Uterus (tissue), 4 donors: ENCODE measurements at places on chromosomes 3 and 15. TPM values are rescaled to one million over a fixed set of nuclear protein-coding genes. Genes with fewer than 3 reads are reported as not detected.

GRCh38 chr3:134823679-134824078 is 28.6 kb downstream of the EPHB1 start:
- no peak for DNase-seq
- no peak overlapping the region for H3K27ac ChIP-seq
- H3K4me1 ChIP-seq: no peaks in the 10 kb centered on the region
- H3K27me3 ChIP-seq: no peaks in the 10 kb centered on the region
- no peak overlapping the region for H3K4me3 ChIP-seq

- no peaks in the 10 kb centered on the region for H3K36me3 ChIP-seq
- H3K27ac ChIP-seq: no peak overlapping the region
- H3K4me1 ChIP-seq: no peaks in the 10 kb centered on the region
Measured at GRCh38 chr15:67771189-67771800, 54.0 kb upstream of the SKOR1 start.

DNA sequence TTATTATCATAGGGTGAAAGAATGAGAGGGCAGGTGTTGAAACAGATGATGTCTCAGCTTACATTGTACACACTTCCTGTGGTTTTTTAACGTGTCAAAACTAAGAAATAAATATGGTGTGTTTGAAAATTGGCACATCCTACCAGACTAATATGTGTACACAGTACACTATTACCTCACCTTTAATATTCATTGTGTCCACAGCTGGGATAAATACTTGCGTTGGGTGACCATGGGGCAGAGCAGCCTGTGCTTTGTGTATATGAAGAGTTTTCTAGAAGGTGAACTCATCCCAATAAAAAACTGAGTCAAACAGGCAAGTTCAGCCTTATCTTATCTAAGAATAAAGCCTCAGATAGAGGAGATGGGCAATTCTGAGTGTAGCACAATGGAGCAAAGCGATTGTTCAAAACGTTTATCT is 17.3 kb downstream of the SUCNR1 start:
- H3K27ac ChIP-seq: no peak overlapping the region
- H3K4me3 ChIP-seq: no peak overlapping the region
- H3K27me3 ChIP-seq: no peaks in the 10 kb centered on the region
- no peaks in the 10 kb centered on the region for H3K36me3 ChIP-seq
- H3K4me1 ChIP-seq: no peaks in the 10 kb centered on the region

DNA sequence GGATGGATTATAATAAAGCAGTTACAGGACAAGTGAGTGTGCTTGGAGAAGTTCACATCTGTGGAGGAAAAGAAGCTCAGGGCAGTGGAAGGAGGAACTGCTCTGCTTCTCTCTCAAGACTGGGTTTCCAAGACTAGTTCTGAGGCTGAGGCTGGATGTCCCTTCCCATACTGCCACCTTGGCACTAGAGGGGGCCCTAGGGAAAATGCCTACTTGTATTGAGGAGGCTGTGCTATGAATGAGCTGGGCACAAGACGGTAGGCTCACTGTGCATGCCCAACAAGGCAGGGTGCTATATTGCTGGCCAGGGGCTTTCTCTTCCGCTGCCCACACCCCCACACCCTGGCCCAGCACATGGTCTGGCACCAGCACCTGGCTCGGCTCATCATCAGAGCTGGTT is 65.2 kb downstream of the SLCO2A1 start:
- no peaks in the 10 kb centered on the region for H3K27me3 ChIP-seq
- H3K4me1 ChIP-seq: no peaks in the 10 kb centered on the region
- H3K4me3 ChIP-seq: no peak overlapping the region
- H3K27ac ChIP-seq: no peak overlapping the region

DNA sequence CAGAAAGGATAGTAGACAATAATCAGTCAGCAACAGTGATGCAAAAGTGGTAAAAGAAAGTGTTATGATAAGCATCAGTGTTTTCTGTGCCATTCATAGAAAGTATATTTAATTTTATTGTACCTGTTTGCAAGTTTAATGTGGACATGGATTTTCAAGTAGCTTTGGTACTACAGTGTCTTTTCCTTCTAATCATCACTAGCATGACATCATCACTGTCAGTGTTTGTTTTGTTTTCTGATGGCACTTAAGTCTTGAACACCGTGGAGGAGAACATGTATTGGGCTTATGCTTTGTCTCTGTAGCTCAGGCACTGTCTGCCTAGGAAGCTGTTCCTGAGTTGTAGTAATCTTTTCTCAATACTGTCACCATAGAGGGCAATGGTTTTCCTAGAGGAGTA is 41.9 kb downstream of the SETD5 start:
- DNase-seq: no peak
- no peaks in the 10 kb centered on the region for H3K4me1 ChIP-seq
- H3K27ac ChIP-seq: no peak overlapping the region
- H3K27me3 ChIP-seq: no peaks in the 10 kb centered on the region

DNA sequence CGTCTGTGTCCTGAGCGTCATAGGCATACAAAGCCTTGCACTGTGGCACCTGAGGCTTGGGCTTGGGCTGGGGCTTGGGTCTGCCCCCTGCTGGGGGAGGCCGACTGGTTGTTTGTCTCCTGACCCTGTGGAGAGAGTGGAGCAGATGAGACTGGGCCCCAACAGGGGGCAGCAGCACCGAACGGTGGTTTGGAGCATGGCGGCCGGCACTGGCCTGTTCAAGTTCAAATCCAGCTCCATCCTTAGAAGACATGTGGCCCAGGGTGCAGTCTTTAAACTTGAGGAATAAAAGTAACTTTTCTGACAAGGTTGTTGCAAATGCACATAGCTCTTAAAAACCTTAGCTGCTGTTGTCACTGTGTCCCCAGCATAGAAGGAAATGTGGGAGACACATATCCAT is 33.3 kb downstream of the CCNB2 start:
- peak; percentile 20 for DNase-seq
- H3K27ac ChIP-seq: no peak overlapping the region
- no peaks in the 10 kb centered on the region for H3K4me1 ChIP-seq
- H3K4me3 ChIP-seq: no peak overlapping the region
- H3K27me3 ChIP-seq: no peaks in the 10 kb centered on the region

DNA sequence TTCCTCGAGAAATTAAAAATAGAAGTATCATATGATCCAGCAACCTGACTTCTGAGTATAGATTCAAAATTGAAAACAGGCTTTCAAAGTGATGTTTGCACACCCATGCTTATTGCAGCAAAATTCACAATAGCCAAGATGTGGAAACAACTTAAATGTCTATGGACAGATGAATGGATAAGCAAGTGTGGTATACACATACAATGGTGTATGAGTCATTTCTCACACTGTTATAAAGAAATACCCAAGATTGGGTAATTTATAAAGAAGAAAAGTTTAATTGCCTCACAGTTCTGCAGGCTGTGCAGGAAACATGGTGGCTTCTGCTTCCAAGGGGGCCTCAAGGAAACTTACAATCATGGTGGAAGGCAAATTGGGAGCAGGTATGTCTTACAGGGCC is 100.8 kb downstream of the KLF13 start:
- no peaks in the 10 kb centered on the region for H3K4me1 ChIP-seq
- H3K27ac ChIP-seq: no peak overlapping the region
- no peak overlapping the region for H3K4me3 ChIP-seq
- no peak for DNase-seq
- no peaks in the 10 kb centered on the region for H3K36me3 ChIP-seq
- H3K27me3 ChIP-seq: no peaks in the 10 kb centered on the region

- H3K4me3 ChIP-seq: no peak overlapping the region
- H3K27me3 ChIP-seq: no peaks in the 10 kb centered on the region
- no peak overlapping the region for H3K27ac ChIP-seq
- H3K36me3 ChIP-seq: no peaks in the 10 kb centered on the region
- no peak for DNase-seq
Measured at GRCh38 chr15:70251246-70251990, 153.7 kb upstream of the TLE3 start.

DNA sequence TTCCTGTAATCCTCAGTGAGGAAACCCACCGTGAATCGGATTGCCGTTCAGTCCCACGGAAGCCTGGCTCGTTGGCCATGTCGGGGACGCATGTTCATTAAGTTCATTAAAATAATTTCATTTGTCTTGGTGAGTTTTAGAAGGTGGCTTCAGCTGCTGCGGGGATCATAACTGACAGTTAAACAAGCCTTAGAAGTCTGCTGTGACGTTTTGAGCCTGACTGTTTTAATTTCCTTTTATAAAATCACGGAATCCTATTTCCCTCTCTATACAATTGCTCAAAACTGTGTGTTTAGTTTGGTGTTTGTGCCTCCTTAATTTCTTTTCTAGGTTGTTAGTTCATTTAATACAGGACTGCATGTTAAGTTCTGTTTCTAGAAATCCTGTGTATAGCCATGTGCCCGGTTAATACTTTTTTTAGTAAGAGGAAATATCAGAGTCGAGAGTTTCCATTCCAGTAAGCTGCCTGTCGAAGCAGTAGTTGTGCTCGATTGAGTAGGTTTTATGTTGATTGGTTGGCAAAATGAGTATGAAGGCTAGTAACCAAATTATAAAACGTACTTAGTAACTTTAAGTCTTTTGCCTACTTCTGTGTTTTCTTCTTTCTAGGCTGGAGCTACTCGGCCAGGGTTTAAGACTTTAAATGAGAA is 705 bp downstream of the NIPA2 start:
- no peaks in the 10 kb centered on the region for H3K27me3 ChIP-seq
- H3K4me1 ChIP-seq: peaks cover 9% of the 10 kb centered on the region
- no peak for DNase-seq
- no peaks in the 10 kb centered on the region for H3K36me3 ChIP-seq
- H3K27ac ChIP-seq: peak overlapping the region; percentile 95

DNA sequence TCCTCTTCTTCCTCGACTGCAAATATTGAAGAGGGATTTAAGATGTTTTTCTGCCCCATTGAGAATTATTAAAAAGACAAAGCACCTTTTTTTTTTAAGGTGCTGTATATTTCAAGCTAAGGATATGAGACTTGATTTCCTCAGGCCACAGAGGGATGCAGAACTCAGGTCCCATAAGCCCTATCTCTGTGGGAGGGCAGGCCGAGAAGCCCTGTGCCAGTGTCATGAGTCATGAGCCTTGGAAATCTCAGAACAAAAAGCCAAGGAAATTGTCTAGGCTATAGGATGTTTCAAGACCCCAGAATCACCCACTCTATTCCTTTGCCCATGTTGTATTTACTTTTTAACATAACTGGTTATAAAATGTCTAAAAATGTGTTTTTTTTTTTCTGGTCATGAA is 7.3 kb downstream of the ESYT3 start:
- H3K4me3 ChIP-seq: no peak overlapping the region
- no peak for DNase-seq
- H3K27ac ChIP-seq: no peak overlapping the region
- no peaks in the 10 kb centered on the region for H3K36me3 ChIP-seq
- no peaks in the 10 kb centered on the region for H3K4me1 ChIP-seq
- no peaks in the 10 kb centered on the region for H3K27me3 ChIP-seq

- DNase-seq: no peak
- H3K27me3 ChIP-seq: no peaks in the 10 kb centered on the region
- no peak overlapping the region for H3K4me3 ChIP-seq
- no peaks in the 10 kb centered on the region for H3K36me3 ChIP-seq
- H3K4me1 ChIP-seq: peaks cover 12% of the 10 kb centered on the region
Measured at GRCh38 chr3:73558727-73559075, 66.0 kb downstream of the PDZRN3 start.

- no peaks in the 10 kb centered on the region for H3K27me3 ChIP-seq
- no peak overlapping the region for H3K27ac ChIP-seq
- no peak for DNase-seq
- H3K4me3 ChIP-seq: no peak overlapping the region
Measured at GRCh38 chr3:134471521-134472193, 14.1 kb downstream of the ANAPC13 start.

DNA sequence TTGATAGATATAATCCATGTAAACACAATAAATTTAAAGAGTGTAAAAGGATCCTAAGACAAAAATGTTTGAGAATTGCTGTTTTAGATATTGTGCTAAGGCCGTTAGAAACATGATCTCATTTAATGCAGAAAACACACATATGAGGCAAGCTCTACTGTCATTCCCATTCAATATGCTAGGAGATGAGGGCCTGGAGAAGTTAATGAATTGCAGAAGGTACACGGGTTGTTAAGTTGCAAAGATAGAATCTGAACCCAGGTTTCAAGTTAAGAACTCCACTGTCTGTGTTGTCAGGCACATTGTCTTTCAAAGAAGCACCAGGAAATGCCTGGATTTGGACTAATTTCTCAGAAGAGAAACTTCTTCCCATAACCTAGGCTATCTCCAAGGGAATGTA is 65.1 kb upstream of the SAMMSON start:
- H3K4me1 ChIP-seq: peaks cover under 1% of the 10 kb centered on the region
- H3K36me3 ChIP-seq: no peaks in the 10 kb centered on the region
- no peak overlapping the region for H3K4me3 ChIP-seq
- H3K27me3 ChIP-seq: no peaks in the 10 kb centered on the region
- DNase-seq: no peak

- no peak overlapping the region for H3K4me3 ChIP-seq
- no peaks in the 10 kb centered on the region for H3K27me3 ChIP-seq
- no peaks in the 10 kb centered on the region for H3K4me1 ChIP-seq
- H3K27ac ChIP-seq: no peak overlapping the region
- H3K36me3 ChIP-seq: no peaks in the 10 kb centered on the region
Measured at GRCh38 chr3:55189359-55189801, 261.5 kb upstream of the LRTM1 start.

- H3K4me3 ChIP-seq: no peak overlapping the region
- no peak overlapping the region for H3K27ac ChIP-seq
- H3K36me3 ChIP-seq: no peaks in the 10 kb centered on the region
- no peaks in the 10 kb centered on the region for H3K4me1 ChIP-seq
- DNase-seq: no peak
Measured at GRCh38 chr3:139653582-139653981, 24.2 kb downstream of the NMNAT3 start.

GRCh38 chr15:65101891-65102708 is 12.9 kb downstream of the UBAP1L start:
- H3K4me1 ChIP-seq: no peaks in the 10 kb centered on the region
- no peak for DNase-seq
- H3K27me3 ChIP-seq: no peaks in the 10 kb centered on the region
- no peak overlapping the region for H3K4me3 ChIP-seq

GRCh38 chr3:60577601-60578000 is 673.7 kb downstream of the FHIT start:
- H3K36me3 ChIP-seq: no peaks in the 10 kb centered on the region
- H3K4me1 ChIP-seq: no peaks in the 10 kb centered on the region
- no peak for DNase-seq
- no peak overlapping the region for H3K27ac ChIP-seq

GRCh38 chr3:119237299-119237698 is 3.4 kb downstream of the B4GALT4 start:
- H3K4me3 ChIP-seq: no peak overlapping the region
- no peak overlapping the region for H3K27ac ChIP-seq
- DNase-seq: no peak
- H3K27me3 ChIP-seq: no peaks in the 10 kb centered on the region

DNA sequence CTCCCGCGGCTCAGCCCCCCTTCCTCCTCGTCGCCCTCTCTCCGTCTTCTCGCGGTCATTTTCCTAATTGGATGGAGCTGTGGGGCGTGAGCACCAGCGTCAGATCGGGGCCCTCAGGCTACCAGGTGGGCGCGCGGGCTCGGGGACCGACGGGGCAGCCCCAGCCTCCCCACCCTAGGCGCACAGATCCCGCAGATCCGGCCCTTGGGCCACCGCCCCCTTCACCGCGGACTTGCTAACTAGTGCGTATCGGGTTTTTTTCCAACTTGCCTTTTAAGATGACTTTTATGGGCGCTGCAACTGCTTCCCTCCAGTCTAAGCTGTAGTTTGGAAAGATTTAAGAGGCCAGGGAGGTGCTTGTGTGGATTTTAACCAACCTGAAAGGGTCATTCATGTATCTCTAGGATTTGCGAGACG is 1.3 kb downstream of the ZNF710 start:
- peak overlapping the region; percentile 80 for H3K4me3 ChIP-seq
- DNase-seq: peak; percentile 42
- no peaks in the 10 kb centered on the region for H3K27me3 ChIP-seq
- H3K36me3 ChIP-seq: no peaks in the 10 kb centered on the region
- peak overlapping the region; percentile 84 for H3K27ac ChIP-seq
- H3K4me1 ChIP-seq: peaks cover 7% of the 10 kb centered on the region

The RYR3 gene
- 36.6 TPM for total RNA-seq

The NEK10 gene
- 0.88 TPM for total RNA-seq

The MME gene
- 6.2 TPM for total RNA-seq

The TUBGCP4 gene
- 20.2 TPM for total RNA-seq

The FBXL22 gene
- total RNA-seq: 5.0 TPM

The LSM3 gene
- total RNA-seq: 14.1 TPM

The IRAK2 gene
- 3.8 TPM for total RNA-seq

The LSMEM2 gene
- not detected for total RNA-seq
